ENCODE measurements at places on chromosomes 16 and 17. TPM values are rescaled to one million over a fixed set of nuclear protein-coding genes. Genes with fewer than 3 reads are reported as not detected.

- H3K27me3 ChIP-seq = peaks cover 6% of the 10 kb centered on the region
- no peak for DNase-seq
- no peak overlapping the region for H3K27ac ChIP-seq
- no peaks in the 10 kb centered on the region for H3K36me3 ChIP-seq
Measured at GRCh38 chr17:50793007-50793406, 25.7 kb upstream of the ANKRD40CL start.

DNA sequence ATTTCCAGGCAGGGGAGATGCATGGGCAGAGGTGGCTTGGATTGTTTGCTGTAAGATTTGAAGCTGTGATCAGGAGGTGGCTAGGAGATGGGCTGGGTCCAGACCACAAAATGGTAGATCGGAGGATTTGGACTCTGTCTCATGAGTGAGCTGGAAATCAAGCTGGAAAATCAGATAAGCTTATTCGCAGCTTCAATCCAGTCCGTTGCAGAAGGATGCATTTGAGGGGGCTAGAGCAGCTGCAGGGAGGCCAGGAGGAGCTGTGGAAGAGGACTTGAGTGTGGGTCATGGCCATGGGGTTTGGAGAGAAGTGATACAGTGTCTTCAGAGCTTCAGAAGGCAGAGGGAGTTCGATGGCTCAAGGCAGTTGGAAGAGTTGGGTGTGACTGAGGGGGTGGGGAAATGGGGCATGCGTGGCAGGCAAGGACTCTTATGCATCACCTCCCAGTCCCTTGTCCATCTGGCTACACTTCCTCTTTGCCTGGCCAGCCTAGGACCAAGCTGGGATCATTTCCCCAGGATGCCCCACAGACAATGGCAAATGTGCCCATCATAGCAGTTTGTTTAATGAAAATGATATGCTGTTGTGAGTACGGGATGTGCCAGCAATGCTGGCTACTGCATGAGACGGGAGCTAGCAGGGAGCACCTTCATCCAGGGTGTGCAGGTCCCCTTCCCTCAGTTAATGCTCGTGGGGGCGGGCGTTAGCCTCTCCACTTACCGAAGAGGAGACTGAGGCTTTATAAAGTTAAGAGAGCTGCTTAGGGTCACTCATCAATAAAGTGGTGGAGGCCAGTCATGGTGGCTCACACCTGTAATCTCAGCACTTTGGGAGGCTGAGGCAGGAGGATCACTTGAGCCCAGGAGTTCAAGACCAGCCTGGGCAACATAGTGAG is 20.6 kb downstream of the QPRT start:
- no peak overlapping the region for H3K27ac ChIP-seq
- peaks cover 37% of the 10 kb centered on the region for H3K4me1 ChIP-seq
- DNase-seq = no peak
- no peak overlapping the region for H3K4me3 ChIP-seq
- H3K36me3 ChIP-seq = peaks cover 4% of the 10 kb centered on the region

- no peaks in the 10 kb centered on the region for H3K27me3 ChIP-seq
- peaks cover 66% of the 10 kb centered on the region for H3K36me3 ChIP-seq
- no peak overlapping the region for H3K4me3 ChIP-seq
- H3K4me1 ChIP-seq = no peaks in the 10 kb centered on the region
- H3K27ac ChIP-seq = no peak overlapping the region
- no peak for DNase-seq
Measured at GRCh38 chr17:57388131-57388725, 131.9 kb downstream of the MSI2 start.

- H3K36me3 ChIP-seq = peaks cover 26% of the 10 kb centered on the region
- H3K27me3 ChIP-seq = no peaks in the 10 kb centered on the region
- H3K27ac ChIP-seq = peak overlapping the region; percentile 95
- peaks cover 26% of the 10 kb centered on the region for H3K4me1 ChIP-seq
- DNase-seq = no peak
Measured at GRCh38 chr17:4950075-4950745, 709 bp upstream of the ENO3 start.

GRCh38 chr17:32298721-32299579 is 33.3 kb downstream of the RHBDL3 start:
- no peak overlapping the region for H3K27ac ChIP-seq
- no peaks in the 10 kb centered on the region for H3K27me3 ChIP-seq
- H3K4me1 ChIP-seq = no peaks in the 10 kb centered on the region
- H3K36me3 ChIP-seq = no peaks in the 10 kb centered on the region
- no peak for DNase-seq
- H3K4me3 ChIP-seq = no peak overlapping the region

- no peaks in the 10 kb centered on the region for H3K36me3 ChIP-seq
- H3K4me3 ChIP-seq = no peak overlapping the region
- H3K4me1 ChIP-seq = peaks cover 12% of the 10 kb centered on the region
- no peak for DNase-seq
- H3K27ac ChIP-seq = no peak overlapping the region
- H3K27me3 ChIP-seq = no peaks in the 10 kb centered on the region
Measured at GRCh38 chr17:59423137-59423724, 91.8 kb downstream of the YPEL2 start.

GRCh38 chr16:82655720-82656490 is 29.1 kb downstream of the CDH13 start:
- H3K36me3 ChIP-seq = peaks cover 13% of the 10 kb centered on the region
- peak overlapping the region; percentile 51 for H3K4me3 ChIP-seq
- H3K4me1 ChIP-seq = peaks cover 95% of the 10 kb centered on the region

DNA sequence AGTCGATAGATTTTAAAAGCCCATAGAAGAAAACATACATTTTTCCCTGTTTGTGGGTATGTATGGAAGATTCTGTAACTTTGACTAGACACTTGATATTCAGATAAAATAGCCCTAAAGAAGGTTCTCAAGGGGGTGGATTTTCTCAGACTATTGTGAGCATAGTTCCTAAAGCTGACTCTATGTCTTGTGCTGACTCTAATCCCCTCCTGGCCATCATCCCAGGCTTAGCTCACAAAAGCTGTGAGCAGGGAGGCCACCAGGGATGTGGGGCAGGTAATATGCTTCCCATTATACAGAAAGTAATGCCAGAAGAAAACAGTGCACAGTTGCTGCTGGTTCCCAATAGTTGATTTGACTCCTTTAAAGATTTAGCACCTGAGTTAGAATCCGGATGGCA is 32.0 kb downstream of the CDH13 start:
- H3K4me1 ChIP-seq = peaks cover 73% of the 10 kb centered on the region
- no peak overlapping the region for H3K27ac ChIP-seq
- peaks cover 13% of the 10 kb centered on the region for H3K36me3 ChIP-seq
- no peak for DNase-seq
- no peak overlapping the region for H3K4me3 ChIP-seq
- peaks cover 10% of the 10 kb centered on the region for H3K27me3 ChIP-seq

- H3K27me3 ChIP-seq = no peaks in the 10 kb centered on the region
- DNase-seq = no peak
- H3K4me1 ChIP-seq = no peaks in the 10 kb centered on the region
- peaks cover 16% of the 10 kb centered on the region for H3K36me3 ChIP-seq
- peak overlapping the region; percentile 46 for H3K27ac ChIP-seq
Measured at GRCh38 chr16:53309457-53309856, 124.8 kb upstream of the RBL2 start.

Gene SBK1
- total RNA-seq = 17.9 TPM

Gene SPNS2
- total RNA-seq = 0.29 TPM

Gene TPSD1
- not detected for total RNA-seq

Gene SCGB1C2
- total RNA-seq = not detected
